Stimulated activated CD4-positive, alpha-beta T cell treated with anti-CD3 and anti-CD28 coated beads, Interleukin-2, amount 100 ng/mL, for 4 hours (primary cell): ENCODE measurements at places on chromosomes 16 and 17.

DNA sequence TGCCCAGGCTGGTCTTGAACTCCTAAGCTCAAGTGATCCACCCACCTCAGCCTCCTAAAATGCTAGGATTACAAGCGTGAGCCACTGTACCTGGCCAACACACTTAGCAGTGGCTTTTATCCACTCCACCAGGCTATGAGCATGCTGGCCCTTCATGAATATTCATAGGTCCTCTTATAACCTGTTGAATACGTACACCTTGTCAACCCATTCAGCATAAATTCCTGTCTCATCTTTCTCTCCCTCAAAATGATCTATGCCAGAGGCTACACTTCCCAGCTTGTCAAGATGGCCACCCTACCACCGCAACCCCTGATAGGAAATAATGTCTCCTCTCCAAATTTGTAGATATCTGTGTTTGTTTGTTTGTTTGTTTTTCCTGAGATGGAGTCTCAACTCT, 11.0 kb upstream of the ZG16 start:
- no peak for DNase-seq

DNA sequence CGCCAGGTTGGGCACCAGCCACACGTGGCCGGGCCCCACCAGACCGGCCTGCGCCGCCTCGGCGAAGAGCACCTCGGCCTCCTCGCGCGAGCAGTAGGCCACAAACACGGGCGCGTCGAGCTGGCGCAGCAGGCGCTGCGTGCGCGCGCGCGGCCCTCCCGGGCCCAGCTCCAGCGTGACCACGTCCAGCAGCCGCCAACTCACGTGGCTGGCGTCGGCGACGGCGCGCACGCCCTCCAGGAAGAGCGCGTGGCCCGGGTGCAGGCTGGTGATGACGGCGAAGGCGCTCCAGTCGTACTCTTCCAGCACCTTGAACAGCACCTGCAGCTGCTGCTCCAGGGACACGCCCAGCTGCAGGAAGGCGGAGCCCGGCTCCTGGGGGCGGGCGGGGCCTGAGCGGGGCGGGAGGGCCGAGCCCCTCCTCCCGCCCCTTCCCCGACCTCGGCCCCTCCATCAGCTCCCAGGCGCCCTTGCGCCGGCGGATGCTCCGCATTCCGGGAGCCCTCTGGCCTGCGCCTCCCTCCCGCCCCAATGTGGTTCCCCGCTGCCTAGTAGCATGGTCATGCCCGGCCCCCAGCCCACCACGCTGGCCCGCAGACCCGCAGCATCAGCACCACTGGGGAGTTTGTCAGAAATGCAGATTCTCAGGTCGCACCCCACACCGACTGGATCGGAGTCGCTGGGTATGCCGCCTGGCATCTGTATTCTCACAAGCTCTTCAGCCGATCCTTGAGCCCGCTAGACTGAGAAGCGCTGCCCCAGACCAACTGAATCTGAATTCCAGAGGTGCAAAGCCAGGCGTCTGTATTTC, 7.2 kb downstream of the GRIN2C start:
- peak; percentile 52 for DNase-seq

GRCh38 chr16:47026492-47026891, 53.0 kb upstream of the DNAJA2 start:
- no peak for DNase-seq

- no peak for DNase-seq
These were observed 31.8 kb upstream of the PSMD7 start for GRCh38 chr16:74264811-74265210.

GRCh38 chr16:64907844-64908243, 214.0 kb downstream of the CDH11 start:
- no peak for DNase-seq

- no peak for DNase-seq
These were observed 23.6 kb downstream of the IRX5 start for GRCh38 chr16:54954220-54954619.

- DNase-seq: no peak
These were observed 443.8 kb upstream of the EEF2KMT start for GRCh38 chr16:5541356-5541755.

DNA sequence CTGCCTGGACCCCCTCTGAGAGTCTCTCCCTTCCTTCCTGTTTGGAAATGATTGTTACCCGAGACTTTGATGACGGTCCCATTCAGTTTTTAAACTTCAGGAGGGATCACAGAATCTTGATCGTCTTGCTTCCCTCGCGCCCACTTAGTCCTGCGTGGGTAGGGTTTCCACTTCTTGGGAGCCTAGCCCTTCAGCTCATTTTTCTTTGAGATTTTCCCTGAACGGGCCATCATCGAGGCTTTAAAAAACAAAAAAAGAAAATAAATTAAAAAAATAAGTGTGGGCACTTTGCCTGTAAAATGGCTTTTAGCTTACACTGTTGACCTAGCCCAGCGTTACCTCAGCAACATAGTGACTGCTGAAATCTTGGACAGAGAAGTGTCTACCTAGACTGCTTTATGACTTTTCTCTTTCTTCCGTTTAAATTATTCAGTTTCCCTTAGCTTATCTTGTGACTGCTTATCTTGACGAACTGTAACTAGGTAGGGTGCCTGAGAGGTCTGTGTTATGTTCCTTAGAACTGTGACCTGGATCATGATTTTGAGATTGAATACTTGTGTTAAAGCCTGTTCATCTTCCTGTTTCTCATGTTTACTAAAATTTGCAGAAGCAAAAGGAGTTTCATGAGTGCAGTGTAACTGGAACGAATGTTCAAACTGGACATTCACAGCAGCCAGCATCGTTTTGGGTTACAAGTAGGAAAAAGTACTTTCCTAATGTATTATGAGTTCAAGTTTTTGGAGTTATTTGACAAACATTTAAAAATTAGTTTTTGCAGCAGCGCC, 874 bp downstream of the WWP2 start:
- DNase-seq: peak; percentile 6

DNA sequence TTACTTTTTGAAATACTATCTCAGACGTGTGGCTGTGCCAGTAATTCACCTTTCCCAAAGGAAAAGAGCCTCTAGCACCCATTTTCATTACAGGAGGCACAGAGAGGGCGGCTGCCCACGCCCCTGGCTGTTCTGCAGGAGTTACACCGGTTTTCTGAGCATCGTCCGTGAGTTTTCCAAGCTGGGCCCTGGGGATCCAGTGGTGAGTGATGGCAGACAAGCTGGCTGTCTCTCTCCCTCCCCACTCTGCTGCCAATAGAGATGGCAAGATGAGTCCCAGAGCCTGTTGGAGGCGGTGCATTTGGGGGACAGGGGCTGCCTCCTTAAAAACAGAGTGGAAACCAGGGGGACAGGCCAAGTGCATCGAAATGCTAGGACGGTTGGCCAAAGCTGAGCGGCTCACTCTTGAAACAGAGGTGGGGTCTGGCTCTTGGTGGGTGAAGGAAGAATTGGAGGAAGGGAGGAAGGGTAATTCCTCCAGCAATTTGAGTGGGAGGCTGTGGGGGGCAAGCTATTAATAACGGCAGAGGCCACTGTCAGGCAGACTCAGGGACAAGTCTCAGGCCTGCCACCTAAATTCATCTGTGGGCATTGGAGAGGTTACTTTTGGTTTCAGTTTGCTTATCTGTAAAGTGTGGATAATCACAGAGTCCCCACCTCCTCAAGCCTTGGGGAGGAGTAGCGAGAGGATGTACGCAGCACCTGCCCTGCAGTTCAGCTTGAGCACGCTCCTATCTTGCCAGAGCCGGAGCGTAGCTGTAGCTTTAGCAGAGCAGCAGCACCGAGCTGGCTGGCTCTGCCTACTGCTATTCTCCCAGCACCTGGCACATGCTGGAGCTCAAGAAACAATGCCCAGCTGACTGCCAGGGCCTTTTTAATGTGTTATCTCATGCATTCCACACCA, 7.5 kb upstream of the NOS2 start:
- peak; percentile 58 for DNase-seq

DNA sequence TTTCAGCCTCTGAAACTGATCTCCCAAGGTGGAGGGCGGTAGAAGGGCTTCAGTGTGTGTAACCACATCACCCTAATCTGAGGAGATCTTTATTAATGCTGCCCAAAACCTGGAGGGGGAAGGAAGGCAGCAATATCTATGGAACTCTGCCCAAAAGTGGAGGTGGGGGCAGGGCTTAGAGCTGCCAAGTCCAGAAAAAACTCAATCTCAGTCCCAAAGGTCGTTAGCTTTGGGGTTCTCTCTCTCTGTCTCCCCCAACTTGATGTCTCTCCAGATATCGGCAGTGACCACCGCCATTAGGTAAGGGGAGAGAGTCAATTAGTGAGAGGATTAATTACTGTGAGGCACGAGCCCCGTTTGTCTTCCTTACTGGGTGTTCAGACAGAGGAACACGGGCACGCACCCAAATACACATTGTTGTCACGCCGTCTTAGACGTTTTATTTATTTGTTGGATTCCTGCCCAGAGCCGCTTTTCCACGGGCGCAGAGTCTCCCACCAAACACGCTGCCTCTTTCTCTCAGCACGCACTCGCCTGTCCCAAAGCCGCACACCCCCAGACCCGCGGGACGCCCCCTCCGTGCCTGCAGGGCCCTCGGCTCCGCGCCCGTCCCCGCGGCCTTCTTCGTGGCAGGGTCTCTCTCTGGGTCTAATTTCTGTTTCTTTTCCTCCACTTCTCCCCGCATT, 5.4 kb upstream of the LHX1 start:
- no peak for DNase-seq

DNA sequence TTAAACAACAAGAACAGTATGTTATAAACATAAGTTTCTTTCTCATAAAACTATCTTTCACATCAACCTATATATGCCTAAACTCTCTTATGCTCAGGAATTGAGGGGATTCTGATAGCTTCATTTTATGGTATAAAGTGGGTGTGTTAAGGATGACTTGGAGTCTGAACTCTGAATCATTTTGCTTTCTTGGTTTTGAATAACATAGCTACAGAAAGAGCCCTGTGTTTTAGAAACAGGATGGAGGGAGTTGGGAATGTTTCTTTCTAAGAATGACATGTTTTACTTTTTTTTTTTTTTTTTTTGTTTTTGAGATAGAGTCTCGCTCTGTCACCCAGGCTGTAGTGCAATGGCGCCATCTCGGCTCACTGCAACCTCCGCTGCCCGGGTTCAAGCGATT, 50.1 kb downstream of the RHOT1 start:
- no peak for DNase-seq

GRCh38 chr17:17812211-17813054, 24.4 kb downstream of the SREBF1 start:
- peak; percentile 47 for DNase-seq

- no peak for DNase-seq
These were observed 1.1 kb upstream of the GFOD2 start for GRCh38 chr16:67720236-67720635.

DNA sequence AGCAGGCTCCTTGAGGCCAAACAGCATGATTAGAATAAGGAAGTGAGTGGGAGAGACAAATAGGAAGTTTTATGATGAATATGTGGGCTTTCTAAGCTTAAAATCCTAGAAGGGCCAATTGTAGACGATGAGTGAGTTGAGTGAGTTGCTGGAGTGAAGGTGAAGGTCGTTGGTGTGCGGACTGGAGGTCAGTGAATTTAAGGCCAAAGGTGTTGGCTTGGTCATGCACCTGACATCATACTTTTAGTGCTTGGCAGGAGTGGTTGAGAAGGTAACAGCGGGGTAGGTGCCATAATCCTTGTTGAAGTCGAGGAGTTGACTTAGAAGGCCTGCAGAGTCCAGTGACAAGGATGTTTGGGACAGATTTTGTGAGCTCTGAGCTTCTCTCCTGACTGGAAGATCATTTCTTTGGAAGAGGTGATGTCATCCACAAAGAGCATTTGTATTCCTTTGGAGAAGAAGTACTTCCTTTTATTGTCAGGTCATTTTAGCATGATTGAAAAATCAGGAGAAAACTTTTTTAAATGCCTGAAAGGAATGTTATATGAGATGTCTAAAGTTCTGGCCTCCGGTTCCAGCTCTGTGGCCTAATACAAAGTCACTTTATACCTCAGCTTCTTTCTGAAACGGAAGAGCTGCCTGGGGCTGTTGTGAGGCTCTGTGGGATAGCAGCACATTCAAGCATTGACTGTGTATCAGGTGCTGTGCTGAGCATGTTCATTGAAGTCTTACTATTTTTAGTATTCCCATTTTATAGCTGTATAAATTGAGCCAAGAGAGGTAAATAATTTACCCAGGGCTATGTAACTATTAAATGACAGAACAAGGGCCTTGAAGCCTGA, 53.6 kb upstream of the TBX2 start:
- no peak for DNase-seq

GRCh38 chr17:43909537-43910231, 2.3 kb upstream of the MPP2 start:
- DNase-seq: no peak

GRCh38 chr17:50147841-50148225, 2.6 kb downstream of the PPP1R9B start:
- no peak for DNase-seq

DNA sequence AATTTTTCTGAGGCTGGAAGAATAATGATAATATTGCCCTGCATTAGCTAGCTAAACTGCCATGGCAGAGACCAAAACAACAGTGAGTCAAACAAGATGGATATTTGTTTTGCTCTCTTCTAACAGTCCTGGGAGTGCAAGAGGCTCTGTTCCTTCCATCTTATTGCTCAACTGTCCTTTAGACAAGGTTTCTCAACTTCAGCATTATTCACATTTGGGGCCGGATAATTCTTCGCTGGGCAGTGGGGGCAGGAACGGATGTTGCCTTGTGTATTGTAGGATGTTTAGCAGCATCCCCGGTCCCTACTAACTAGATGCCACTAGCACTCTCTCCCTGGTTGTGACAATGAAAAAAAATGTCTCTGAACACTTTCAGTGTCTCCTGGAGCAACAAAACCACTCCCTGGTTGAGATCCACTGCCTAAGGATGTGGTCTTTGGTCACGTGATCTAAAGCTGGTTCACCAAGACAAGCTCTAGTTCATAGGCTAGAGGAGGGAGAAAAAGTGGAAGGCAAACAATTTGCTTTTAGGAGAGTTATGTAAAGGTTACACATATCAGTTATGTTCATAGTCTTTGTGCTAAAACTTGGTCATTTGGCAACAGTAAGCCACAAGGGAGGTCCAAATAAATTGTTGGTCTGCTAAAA, 144.4 kb downstream of the PCTP start:
- no peak for DNase-seq

DNA sequence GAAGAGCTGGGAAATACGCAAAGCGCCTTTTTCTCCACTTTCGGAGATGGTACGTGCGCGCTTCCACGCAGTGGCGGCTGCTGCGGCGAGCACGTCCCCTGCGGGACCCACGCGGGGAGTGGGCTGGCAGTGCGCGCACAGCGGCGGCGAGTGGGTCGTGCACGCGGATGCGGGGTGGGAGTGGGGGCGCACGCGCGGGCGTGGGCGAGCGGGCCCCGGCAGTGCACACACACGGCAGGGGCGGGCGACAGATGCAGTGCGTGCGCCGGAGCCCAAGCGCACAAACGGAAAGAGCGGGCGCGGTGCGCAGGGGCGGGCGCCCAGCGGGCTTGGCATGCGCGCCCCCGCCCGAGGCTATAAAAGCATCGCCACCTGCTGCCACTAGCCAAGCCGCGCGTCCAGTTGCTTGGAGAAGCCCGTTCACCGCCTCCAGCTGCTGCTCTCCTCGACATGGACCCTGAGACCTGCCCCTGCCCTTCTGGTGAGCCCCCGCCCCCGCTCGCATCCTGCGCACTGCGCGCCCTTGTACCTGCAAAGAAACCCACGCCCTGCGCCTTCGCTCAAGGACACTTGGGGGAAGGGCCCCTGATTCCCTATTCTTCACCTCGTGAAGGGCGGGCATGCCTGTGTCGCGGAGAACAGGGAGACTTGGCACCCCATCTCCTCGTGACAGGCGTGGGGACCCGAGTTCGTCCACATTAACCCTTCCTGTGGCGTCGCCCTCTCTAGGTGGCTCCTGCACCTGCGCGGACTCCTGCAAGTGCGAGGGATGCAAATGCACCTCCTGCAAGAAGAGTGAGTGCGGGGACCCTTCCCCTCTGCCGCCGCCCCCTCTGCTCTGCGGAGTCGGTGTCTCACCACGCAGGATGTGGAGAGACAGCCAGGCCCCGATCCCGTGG, at the start of gene MT3:
MT3 (plus strand) TSS at position 388 of the 899 bp plus-strand sequence; CDS start at position 451, 63 bp downstream.
- DNase-seq: peak; percentile 19
